ENCODE measurements at places on chromosomes 12 and 14.

- DNase-seq: no peak
Measured at GRCh38 chr12:88433997-88434703, 146.1 kb downstream of the KITLG start.

DNA sequence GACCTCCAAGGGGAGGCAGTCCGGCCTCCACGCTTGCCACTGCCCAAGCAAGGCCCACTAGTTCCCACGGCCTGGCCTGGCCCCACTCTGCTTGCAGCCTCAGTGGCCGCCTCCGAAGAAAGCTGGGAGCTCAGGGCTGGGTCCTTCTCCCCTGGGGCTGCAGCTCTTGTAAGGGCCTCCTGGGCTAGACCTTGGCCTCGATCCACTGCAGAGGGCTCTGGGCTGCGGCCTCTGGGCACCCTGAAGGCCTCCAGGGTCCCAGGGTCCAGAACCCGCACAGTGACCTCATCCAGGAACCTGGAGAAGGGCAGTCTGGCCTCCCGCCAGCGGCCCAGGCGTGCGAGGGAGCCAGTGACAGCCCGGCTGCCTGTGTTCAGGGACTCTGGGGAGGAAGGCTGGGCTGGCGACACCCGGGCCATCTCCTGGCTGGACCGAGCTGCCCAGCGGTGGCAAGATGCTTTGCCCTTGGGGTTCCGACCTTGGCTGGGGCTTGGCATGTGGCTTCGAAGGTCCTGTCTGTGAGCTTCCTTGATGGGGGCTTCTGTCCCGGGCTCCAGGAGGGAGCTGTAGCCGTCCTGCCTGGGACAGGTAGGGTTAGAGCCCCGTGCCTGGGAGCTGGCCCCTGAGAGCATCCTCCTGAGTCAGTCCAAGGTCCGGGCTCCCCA lies 9.8 kb downstream of the BEGAIN start:
- DNase-seq: no peak

- DNase-seq: no peak
Measured at GRCh38 chr12:13205809-13206559, 9.5 kb downstream of the EMP1 start.

- no peak for DNase-seq
Measured at GRCh38 chr12:43143278-43143677, 408.7 kb downstream of the ADAMTS20 start.

- no peak for DNase-seq
Measured at GRCh38 chr12:81815611-81816010, 56.5 kb upstream of the PPFIA2 start.

GRCh38 chr12:10901427-10901826 lies 7.9 kb downstream of the TAS2R13 start:
- DNase-seq: no peak

DNA sequence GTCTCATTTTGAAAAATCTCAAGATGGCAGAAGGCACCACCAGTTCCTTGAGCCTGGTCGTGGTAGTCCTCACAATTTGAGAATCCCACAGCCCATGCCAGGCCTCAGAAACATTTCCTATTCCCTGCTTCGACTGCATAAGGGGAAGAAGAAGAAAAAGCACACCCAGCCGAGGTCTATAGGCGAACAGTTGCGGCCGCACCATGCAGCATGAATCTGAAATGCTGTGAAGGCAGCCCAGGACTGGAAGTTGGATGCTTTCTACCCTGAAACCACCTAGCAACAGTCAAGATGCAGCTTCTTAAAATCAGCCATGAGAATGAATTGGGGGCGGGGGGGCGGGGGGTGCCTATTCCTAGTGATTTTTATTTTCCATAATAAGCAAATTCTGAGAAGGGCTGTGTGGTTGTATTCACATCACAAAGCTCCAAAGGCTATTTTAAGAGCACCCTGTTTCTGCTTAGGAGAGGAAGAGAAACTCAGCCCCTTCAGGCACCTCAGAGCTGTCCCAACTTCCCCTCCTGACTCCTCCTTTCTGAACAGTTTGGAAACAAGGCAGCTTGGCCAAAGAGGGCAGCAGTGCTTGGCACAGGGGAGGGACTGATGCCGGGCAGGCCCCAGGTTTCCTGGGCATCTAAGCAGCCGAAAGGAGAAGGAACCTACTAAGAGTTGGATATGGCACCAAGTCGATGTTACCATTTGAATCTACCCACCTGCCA lies 172.5 kb upstream of the FOXN3 start:
- no peak for DNase-seq

GRCh38 chr14:77407158-77407557 lies 16.2 kb downstream of the NOXRED1 start:
- DNase-seq: no peak

DNA sequence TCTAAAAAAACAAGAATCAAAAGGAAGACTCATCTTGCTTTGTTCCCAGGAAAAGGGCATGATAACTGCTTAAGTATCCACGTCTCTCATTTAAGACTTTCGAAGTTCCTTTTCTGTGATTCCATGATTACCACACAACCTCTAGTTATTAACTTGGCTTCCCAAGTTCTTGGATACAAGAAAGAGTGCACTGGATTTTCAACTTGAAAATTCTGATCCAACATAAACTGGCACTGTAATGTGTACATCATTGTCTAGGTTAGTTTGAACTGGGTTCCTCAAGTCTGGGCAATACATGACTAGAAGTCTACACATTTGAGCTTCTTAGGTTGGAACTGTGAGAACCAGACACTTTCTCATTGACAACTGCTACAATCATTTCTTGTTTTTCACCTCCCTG lies 1.6 kb downstream of the KLHL28 start:
- DNase-seq: no peak

DNA sequence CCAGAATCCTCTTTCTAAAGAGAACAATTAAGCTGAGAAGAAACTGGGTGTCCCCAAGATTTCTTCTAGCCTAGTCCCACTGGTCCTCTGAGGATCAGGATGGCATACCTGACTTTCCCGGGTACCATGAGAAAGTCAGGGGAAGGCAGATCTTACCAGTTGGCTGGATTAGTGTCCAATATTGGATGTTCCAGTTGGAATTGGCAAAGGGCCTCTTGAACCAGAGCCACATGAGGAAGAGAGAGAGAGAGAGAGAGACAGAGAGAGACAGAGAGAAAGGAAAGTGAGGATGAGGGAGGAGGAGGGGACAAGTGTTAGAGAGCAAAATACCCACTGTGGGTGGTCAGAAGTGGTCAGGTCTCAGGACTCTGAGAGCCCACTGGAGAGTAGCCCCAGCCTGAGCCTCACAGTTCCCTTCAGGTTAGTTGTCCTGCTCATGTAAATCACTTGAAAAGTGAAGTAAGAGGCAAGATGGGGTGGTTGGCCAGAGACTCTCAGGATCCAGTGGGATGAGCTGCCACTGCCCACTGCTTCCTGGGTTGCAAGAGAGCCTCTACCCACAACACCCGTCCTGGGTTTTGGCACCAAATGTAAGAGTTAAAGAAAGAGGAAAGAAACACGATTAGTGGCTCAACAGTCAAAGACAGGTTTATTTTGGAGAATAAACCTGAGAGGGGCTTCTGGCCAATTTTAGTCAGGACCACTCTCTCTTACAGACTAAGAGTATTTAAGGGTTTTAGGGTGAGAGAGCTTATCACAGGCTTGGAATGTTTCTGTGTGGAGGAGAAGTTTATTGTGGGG lies 28.4 kb upstream of the A2M start:
- no peak for DNase-seq
